Mammary microvascular endothelial cell (primary cell): ENCODE measurements at places on chromosomes 6 and 20. TPM values are rescaled to one million over a fixed set of nuclear protein-coding genes. Genes with fewer than 3 reads are reported as not detected.

The KIF25 gene
- not detected in 2 replicates for total RNA-seq

The SIRPD gene
- total RNA-seq: not detected in 2 replicates

The LPIN3 gene
- 2.9 and 3.7 TPM in 2 replicates for total RNA-seq

The GSTA3 gene
- not detected in 2 replicates for total RNA-seq

The FILIP1 gene
- 9.1 and 10.4 TPM in 2 replicates for total RNA-seq

The DHX35 gene
- total RNA-seq: 8.5 and 8.9 TPM in 2 replicates

The RIMS4 gene
- not detected in 2 replicates for total RNA-seq

The PTCRA gene
- 5.4 TPM in 1 of 2 replicates, not detected in the other for total RNA-seq

The GMPR gene
- total RNA-seq: 33.0 and 36.5 TPM in 2 replicates

The PSMA7 gene
- 607 and 683 TPM in 2 replicates for total RNA-seq

The SLA2 gene
- not detected in 2 replicates for total RNA-seq

The GSTA2 gene
- total RNA-seq: not detected in 2 replicates
